ENCODE measurements at places on chromosomes 5 and 9.

DNA sequence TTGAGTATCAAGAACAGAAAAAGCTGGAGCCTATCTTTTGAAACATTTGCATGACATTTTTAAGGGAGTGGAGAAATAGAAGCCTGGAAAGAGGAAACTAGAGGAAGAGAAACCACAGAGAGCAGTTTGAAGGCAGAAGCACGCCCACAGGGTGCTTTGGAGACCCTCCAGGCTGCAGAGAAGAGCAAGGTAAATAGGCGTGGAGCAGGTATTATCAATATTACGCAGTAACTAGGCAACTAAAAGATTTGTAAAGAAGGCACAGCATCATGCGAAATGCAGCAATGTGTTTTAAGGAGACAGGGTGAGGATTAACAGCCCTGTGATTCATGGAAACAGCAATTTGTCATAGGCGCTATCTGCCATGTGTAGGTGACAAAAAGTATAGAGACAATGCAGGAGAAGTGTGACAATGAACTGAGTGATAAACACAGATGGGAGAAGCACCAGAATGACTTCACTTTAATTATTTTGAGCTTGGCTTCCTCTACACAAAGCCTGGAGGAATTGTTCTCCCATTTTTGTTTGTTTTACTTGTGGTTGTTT, 281.2 kb downstream of the BRINP1 start:
- DNase-seq = no peak

DNA sequence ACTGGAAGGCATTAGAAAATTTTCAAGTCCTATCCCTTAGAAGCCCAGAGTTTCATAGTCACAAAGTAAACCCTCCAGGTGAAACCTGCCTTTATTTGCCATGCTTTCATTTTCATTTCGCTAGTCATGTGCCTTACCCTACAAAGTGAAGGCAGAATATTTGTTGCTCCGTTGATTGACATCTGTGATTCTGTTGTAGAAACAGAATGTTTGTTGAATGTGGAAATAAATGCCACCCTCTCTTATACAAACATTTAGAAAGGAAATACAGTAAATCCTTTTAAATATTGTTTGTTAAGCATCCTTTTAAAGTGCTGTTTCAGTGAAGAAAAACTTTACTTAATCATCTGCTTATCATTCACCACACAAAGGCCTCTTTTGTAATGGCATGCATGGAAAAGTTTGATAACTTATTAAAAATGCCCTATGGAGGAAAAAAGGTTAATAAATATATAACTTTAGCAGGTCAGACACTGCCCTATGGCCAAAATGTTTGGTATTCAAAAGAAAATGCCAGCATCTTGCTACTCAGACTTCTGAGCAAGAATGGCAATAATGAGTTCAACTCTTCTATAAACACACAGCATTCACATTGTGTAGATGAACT, 34.3 kb upstream of the CAST start:
- no peak for DNase-seq

DNA sequence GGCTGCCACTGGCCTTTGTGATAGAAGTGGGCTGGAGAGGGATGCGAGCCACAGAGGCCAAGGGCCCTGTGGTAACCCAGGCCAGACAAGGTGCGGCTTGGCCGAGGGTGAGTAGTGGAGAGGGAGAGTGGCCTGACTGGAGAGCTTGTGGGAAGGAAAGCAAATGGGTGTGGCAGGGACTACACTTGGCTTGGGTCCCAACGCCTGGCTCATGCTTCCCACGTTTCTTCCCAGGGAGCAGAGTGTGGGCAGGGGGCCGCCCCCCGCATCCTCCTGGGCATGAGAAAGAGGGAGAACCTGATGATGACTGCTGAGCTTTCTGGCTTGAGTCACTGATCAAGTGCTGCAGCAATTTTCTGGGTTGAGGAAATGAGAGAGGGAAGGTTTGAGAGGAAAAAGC, 95.7 kb downstream of the ANKH start:
- DNase-seq = no peak

- DNase-seq = peak; percentile 41
These were observed 338.0 kb downstream of the SEMA5A start for GRCh38 chr5:9207817-9208418.

- DNase-seq = peak; percentile 14
These were observed 27.2 kb downstream of the SLC35A4 start for GRCh38 chr5:140591747-140592372.

DNA sequence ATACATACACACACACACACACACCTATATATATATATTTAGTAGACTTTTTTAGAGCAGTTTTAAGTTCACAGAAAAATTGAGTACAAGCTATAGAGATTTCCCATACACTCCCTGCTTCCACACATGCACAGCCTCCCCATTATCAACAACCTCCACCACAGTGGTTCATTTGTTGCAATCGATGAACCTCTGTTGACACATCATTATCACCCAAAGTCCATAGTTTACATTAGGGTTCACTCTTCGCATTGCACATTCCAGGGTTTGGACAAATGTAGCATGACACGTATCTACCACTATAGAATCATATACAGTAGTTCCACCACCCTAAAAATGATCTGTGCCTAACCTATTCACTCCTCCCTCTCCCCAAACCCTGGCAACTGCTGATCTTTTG, 111.0 kb downstream of the PPP2R2B start:
- DNase-seq = no peak

DNA sequence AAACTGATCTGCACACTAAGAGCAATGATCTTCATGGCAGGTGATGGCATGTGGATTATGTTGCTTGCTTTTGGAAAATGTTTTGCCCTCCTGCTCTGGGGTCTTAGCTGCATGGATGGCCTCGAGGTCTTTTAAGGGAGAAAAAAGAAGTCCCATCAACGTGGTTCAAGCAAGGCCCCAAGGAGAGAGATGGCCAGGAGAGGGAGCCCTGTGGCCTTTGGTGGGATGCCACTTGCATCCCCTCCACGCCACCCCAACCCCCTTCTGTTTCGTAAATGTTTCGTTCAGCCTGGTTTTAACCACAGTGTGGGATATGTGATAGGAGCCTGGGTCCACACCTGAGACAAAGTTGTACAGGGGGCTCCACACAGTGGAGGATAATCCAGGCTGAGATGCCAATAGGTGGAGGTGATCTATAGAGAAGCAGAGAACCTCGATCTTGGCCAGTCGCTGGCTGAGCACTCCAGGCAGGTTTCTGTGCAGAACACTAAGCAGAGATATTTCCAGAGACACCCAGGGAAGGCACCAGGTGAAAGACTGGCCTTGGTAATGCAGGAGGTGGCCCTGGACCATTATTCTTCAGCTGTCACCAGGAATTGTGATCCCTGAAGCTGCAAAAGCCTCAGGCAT, 25.8 kb upstream of the FRRS1L start:
- no peak for DNase-seq

DNA sequence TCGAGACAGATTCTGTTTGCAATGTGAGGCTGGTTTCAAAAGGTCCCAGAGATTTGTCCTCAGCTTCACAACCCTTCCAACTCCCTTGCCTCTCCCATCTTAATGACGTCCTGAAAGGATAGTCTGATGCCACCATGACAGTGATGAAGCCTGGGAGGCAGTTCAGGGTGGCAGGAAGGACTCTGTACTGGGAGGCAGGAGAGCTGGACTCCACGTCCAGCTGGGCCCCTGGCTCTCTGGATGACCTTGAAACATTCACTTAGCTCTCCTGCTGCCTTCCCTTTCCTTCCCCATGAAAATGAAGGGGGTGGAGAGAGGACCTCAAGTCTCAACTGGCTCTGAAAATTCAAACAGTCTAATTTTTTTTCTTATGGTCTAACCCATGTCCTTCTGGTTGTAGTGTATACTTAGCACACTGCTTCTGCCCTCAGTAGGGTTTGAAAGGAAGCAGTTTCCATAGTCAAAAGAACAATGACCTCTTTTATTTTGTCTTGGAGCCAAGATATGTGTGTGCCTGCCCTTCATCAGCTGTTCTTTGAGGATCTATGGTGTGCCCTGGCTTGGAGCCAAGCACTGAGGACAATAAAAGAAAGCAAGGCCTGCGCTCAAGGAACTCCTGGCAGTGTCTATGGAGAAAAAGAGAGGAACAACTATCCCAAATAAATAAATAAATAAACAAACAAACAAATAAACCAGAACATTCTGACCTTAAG, 188.3 kb downstream of the GRIA1 start:
- no peak for DNase-seq

DNA sequence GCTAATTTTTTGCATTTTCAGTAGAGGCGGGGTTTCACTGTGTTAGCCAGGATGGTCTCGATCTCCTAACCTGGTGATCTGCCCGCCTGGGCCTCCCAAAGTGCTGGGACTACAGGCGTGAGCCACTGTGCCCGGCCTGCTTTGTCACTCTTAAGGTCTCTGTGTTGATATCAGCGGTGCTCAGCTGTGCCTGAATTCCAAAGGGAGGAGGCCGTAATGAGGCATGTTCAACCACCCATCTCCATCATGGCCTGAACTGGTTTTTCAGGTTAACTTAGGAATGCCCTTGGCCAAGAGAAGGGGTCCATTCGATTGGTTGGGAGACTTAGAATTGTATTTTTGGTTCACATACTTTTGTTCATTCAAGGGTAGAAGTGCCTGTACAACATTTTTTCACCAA, 22.0 kb downstream of the HSD17B3 start:
- no peak for DNase-seq

GRCh38 chr5:95664204-95664786, 17.7 kb downstream of the RFESD start:
- DNase-seq = peak; percentile 53

- DNase-seq = no peak
These were observed 47.7 kb downstream of the AMBP start for GRCh38 chr9:114030364-114030763.

DNA sequence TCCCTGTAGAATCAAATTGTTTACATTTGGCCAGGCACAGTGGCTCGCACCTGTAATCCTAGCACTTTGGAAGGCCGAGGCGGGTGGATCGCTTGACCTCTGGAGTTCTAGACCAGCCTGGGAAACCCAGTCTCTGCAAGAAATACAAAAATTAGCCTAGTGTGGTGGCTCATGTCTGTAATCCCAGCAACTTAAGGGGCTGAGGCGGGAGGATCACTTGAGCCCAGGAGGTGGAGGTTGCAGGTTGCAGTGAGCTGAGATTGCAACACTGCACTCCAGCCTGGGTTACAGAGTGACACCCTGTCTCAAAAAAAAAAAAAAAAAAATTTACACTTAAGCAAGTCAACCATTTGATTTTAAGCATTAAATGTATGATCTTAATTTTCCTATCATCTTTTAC, 17.5 kb upstream of the IQGAP2 start:
- no peak for DNase-seq

DNA sequence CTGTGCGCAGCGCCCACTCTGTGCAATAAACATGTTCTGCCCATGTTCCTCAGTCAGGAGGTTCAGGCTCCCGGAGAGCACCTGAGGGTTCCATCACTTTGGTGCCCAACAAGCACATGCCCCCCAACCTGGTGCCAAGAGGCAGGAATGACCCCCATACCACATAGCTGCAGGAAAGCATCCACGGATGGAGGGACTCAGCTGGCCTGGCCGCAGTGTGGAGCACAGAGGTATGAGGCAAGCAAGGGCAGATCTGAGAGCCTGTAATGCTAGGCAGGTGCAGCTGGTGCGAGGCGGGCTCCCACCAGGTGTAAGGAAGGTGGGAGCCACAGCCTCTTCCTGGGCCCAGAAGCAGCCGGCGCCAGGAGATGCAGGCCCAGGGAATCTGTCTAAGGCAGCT, 4.3 kb upstream of the MRNIP start:
- DNase-seq = no peak

DNA sequence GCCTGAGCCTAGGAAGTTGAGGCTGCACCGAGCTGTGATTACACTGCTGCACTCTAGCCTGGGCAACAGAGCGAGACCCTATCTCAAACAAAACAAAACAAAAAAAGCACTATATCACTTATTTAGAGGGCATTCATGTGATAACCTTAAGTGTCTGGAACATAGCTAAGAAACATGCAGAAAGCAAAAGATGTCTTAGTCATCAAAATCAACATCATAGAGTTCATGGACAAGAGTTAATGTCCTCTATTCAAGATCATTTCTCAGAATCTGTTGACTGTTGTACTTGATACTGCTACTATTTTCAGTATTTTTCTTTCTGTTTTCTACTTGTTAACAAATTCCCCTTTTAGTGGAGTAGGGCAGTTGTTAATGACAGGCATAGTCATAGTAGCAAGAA, 25.4 kb downstream of the FSD1L start:
- DNase-seq = no peak

DNA sequence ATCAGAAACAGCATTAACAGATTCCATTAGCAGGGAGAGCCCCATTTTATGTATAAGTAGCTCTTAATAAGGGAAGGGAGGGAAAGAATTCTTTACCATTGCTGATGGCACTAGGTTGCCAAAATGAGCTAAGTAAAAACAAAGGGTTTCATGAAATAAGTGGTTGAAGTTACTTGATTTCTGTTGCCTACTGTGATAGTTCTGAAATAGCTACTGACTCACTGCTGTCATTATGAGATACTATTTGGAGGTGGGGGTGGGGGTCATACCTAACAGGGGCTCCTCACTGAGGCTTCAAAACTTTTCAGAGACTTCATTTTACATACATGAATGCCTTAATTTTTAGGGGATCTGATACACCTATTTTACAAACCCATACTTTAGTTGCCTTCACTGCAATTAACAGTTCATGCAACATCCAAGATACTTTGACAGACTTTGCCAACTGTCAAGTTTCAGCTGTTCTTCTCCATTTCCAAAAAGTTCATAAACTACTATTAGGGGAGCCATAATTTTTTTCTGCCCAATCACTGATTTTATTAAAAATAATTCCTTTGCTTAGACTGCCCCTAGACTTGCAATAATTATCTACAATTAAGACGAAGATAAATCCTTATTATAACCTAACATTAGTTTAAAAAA, 4.6 kb downstream of the HOMER1 start:
- no peak for DNase-seq

DNA sequence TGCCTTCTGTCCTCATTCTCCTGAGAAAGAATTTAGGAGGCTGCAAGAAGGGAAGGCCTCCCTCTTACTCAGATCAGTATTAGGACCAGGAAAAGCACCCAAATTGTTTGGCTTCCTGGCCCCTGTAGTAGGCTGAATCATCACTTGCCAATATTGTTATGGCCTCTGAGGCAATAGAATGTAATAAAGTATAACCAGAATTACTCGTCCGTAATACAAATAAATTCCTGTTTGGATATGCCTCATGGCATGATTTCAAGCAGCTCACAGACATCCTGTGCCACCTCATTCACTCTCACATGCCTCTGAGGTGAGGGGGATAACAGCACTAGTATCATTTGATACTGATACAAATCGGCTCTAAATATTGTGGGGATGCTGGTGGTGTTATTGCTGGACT, 427.3 kb downstream of the ISL1 start:
- DNase-seq = no peak

DNA sequence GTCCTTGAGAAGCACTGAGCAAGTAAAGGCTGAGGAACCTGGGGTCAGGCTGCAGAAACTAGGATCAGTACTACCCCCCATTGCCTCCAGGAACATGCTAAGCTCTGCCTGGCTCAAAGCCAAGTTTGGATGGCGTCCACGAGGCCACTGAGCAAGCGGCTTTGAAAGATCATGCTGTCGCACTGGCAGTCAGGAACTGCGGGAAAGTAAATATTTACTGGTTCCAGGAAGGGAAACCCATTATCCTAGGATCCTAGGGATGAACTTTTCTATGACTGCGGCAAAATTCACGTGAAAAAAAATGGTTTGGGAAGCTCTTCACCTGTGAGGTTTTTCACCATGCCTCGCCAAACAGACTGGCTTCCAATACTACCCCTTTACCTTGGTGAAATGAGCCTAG, 75.3 kb upstream of the PJA2 start:
- DNase-seq = no peak

- DNase-seq = no peak
These were observed 145.5 kb upstream of the SLC24A2 start for GRCh38 chr9:19934301-19934871.

GRCh38 chr9:137173796-137174664, 2.2 kb upstream of the TMEM210 start:
- DNase-seq = no peak

Data from AML-193 (cell line).